GM03348 (cell line): ENCODE measurements at places on chromosomes 11 and 22.

DNA sequence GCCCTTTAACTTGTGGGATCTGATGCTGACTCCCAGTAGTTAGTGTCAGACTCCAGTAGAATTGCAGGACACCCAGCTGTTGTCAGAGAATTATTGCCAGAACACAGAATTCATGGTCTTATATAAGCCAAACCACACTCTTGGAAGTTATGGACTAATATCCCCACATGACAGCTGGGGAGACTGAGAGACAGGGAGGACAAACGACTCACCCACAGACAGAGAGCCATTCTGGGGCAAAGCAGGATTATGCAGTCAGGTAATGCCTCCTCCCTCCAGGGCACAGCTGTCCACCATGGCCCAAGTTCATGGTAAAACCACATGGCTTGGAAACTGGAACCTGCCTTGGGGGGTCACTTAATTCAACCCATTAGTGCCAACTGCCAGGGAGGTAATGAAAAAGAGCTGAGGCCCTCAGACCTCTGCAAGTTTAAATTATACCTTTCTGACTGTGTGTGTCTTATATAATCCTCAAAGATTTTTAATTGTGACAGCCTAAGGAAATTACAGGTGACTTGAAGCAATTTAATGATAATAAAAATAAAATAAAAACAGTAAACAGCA is 299.5 kb downstream of the BUD13 start:
- no peak for DNase-seq

GRCh38 chr11:130278745-130279144 is 36.0 kb downstream of the ZBTB44 start:
- DNase-seq, result no peak

DNA sequence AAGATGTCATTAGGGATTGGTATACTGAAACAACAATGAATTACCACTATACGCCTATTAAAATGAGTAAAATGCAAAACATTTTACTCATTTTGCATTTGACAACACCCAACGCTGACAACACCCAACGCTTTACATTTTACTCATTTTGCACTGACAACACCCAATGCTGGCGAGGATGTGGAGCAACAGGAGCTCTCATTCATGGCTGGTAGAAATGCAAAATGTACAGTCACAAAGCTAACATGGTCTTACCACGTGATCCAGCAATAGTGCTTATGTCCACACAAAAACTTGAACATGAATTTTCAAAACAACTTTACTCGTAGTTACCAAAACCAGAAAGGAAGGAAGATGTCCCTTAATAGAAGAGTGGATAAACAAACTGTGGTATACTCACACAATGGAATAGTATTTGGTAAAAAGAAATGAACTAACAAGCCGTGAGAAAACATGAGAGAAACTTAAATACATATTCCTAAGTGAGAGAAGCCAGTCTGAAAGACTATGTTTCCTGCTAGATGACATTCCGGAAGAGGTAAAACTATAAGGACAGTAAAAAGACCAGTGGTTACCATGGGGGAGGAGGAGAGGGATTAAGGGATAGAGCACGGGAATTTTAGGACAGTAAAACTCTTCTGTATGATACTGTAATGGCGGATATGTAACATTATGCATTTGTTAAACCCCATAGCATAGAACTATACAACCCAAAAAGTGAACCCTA is 11.4 kb upstream of the MSANTD2 start:
- DNase-seq, result no peak

GRCh38 chr11:108768370-108768769 is 103.5 kb downstream of the DDX10 start:
- DNase-seq, result no peak

DNA sequence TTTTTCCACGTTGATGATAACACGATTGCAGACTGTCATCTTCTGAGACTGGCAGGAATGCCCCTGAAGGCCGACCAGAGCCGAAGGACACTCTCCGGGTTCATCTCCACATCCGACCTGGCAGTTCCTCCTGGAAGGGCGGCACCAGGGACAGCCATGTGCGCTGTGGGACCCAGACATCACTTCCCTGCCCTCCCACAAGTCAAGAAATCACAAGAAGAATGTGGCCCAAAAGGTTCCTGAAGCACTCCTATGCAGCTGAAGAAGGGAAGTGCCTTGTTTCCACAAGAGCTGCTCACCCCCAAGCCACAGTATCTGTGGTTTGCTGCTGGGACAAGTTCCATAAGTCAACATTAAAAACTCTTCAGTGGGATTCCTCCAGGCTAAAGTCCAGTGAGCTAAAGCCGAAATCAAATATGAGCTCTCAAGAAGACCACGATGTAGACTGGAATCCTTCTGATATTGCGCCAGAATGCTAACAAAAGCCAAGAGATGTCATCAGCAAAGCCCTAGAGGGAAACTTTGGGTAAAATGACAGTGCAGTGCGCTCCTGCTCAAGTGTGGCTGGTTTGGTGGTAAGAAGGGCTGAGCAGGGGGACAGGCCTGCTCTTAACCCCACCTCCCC is 21.2 kb downstream of the PACSIN2 start:
- peak; percentile 60 for DNase-seq

DNA sequence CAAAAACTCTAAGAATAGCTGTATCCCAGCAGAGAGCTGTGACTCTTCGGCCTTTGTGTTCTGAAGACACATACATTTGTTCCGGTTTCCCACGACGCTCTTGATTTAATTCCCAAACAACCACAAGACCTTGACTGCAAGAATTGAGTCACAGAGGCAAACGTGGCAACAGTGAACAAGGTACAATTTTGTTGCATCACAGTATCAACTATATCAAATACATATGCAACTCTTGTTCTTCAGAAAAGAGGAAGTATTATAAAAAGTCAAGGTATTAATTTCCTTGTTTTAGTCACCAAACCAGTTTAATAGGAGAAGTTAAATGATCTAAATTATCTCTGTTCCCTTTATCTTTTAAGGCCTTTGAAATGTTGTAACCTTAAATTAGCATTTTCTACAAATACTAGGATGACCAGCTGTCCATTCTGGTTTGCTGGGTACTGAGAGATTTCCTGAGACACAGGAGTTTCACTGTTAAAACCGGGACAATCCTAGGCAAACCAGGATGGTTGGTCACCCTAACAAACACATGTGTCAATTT is 11.1 kb downstream of the HPS5 start:
- DNase-seq, result no peak

DNA sequence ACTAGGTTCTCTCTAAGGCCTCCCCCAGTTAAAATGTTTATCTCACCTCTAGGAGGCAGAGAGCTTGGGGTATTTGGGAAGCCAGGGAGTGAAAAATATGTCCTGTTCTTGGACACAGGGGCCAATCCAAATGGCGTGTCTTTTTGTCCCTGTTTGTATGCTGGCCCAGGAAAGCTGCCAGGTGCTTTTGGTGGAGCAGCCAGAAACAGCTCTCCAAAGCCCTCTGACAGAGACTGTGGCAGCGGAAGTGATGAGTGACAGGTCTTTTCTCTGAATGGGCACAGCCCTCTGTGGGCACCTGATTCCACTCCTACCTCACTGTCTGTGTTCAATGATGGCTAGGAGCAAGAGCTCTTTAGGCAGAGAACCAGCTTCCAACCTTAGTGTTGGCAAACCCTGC is 106.4 kb upstream of the KIRREL3 start:
- DNase-seq, result no peak

DNA sequence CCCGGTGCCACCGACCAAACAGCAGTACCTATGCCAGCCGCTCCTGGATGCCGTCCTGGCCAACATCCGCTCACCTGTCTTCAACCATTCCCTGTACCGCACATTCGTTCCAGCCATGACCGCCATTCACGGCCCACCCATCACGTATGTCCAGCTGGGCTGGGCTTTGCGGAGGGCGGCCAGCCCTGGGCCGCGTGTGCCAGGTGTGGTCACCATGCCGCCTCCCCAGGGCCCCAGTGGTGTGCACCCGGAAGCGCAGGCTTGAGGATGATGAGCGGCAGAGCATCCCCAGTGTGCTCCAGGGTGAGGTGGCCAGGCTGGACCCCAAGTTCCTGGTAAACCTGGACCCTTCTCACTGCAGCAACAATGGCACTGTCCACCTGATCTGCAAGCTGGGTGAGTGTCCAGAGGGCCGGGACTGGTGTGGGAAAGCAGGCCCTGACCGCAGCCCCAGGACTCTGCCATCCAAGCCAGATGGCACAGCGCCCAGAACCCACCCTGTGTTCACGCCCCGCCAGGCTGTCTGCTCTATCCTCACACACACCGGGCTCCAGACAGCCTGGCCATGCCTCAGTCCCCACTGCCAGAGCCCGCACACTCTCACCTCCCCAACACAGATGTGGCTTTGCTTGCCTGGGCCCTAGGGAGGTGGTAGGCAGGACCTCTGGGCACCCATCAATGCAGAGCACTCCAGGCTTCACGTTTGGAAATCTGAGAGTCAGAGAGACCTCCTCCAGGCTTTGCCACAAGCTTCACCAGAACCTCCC is 77.6 kb downstream of the MED15 start:
- DNase-seq, result no peak

DNA sequence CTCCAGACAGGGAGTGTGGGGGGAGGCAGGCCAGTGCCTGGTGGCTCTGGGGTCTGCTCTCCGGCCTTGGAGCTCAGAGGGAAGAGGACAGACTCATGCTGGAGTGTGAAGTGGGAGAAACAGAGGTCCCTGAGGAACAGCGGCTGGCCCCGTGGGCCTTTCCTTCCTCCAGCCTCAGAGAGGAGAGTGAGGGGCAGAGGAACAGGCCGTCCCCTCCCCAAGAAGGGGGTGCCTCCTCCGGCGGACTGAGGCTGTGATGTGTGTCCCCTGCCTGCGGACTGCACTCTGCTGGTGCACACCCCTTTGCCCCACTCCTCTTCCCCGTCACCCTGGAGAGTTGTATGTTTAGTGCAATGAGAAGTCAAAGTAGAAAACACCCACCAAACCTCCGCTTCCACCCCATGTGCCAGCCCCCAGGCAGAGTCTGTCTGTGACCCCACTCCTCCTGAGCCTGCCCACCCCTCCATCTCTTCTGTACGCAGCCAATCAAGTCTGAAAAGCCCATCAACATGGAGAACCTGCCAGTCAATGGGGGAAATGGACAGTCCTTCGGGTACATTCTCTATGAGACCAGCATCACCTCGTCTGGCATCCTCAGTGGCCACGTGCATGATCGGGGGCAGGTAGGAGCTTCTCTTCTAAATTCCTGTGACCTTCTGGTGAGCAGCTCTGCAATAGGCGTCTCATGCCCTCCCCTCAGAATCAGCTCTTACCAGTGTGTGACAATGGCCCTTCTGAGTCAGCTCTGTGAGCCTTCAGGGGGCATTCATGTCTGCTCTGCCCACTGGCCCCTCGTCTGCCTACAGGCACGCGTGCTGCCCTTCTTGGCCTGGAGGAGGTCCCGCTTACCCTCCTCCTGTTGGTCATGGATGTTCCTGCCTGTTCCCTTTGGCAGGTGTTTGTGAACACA is 39.0 kb downstream of the GLB1L2 start:
- no peak for DNase-seq

GRCh38 chr11:120578596-120579154 is 67.1 kb downstream of the GRIK4 start:
- no peak for DNase-seq

DNA sequence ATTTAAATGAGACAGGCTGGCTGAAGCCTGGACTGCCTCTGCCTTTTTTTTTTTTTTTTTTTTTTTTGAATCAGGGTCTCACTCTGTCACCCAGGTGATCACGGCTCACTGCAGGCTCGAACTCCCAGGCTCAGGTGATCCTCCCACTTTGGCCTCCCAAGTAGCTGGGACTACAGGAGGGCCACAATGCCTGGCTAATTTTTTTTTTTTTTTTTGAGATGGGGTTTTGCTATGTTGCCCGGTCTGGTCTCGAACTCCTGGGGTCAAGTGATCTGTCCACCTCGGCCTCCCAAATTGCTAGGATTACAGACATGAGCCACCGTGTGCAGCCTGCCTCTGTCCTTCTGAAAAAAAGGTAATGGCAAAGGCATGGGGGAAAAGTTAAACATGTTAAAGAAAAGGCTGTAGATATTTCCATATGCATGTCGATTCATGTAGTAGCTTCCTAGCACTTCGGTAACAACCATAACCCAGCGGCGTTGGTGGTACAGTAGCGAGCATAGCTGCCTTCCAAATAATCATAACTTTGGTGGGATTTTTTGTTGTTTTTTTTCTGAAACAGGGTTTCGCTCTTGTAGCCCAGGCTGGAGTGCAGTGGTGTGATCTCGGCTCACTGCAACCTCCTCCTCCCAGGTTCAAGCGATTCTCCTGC is 48.8 kb downstream of the MCHR1 start:
- DNase-seq, result no peak

DNA sequence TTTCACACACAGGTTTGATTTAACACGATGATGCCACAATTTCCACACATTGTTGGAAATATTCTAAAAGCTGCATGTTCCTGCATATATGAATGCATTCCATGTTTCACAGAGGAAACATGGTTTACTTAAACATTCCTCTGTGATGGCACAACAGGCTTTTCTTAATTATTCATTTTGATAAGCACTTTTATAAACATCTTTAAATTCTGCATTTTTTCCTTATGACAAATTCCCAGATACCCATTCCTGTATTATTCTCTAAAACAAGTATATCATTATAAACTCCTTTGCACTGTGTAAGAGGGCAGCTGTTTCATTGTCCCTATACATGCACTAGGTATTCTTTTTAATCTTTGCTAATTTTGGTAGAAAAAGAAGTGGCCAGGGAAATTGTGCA is 532.3 kb downstream of the SOX6 start:
- no peak for DNase-seq

- DNase-seq, result no peak
Measured at GRCh38 chr11:35839368-35840161, 104.3 kb upstream of the LDLRAD3 start.

GRCh38 chr11:36492724-36493304 is 17.3 kb downstream of the TRAF6 start:
- DNase-seq, result peak; percentile 48

GRCh38 chr11:118186346-118187107 is 10.1 kb upstream of the SCN2B start:
- DNase-seq, result no peak

DNA sequence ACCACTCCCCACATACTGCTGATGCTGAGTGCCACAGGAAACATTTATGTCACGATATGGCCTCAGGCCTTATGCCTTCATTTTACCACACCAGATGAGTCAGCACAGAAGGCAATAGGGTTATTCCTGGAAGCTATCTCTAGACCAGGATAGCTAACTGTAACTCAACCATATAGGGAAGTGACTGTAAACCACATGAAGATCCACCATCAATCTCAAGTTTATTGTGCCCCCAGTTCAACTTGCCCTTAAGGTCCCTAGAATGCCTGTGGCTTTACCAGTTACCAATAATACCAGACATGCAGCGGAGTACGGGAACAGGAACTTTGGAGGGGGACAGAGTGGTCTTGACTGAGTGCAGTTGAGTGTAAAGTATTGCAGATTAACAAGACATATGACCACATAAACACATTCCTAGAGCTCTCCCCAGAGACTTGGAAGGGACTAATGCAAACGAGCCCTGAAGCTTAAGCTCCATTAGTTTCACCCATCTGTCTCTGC is 180.9 kb downstream of the KIF18A start:
- DNase-seq, result peak; percentile 66
